ENCODE measurements at places on chromosomes 2 and 18.

DNA sequence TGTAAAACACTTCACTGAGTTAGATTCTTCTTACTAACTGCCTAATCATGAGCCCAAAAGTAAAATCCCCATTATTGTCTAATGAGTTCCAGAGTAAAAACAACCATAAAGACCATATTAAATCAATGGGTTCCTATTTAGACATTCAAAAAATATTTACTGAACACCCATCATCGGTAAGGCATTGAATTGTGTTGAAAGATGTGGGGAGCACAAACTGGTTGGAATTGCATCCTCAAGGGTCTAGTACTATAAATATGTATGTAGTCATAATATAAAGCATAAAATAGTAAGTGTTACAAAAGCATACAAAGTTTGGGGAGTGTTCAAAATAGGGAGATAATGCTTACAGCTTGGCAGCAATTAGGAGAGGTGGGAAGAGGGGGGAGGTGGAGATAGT is 3.0 kb upstream of the MARCHF4 start:
- DNase-seq = no peak

DNA sequence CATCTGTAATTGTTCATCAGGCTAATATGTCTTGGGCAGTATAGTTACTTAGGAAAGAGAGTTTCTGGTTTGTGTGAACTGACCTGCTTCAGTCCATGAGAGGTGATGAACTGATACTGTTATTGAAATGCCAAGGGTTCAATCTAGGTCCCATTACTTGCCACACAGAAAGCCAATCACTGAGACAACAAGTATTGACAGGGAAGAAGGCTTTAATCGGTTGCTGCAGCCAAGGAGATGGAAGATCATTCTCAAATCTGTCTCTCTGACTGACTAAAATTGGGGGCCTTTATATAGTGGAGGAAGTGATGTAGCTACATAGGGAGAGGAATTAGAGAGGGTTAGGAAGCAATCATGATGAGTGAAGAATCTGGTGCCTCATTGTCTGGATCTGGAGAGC is 19.9 kb upstream of the FAM98A start:
- DNase-seq = no peak

DNA sequence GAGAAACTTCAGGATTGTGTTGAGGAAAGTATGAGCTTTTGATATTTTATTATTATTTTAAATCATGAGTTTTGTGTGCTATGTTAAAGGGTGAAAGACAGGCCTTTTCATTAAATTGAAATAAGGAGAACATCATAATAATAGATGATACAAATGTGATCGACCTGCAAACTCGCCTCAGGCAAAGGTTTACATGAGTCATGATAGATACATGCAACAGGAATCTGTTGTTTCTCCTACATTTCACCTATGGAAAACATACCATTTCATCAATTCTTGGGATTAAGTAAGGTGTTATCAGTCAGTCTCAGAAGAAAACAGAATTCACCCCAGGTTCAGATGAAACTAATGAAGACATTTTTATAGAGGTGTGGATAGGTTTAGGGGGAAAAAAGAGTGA is 1992.5 kb upstream of the PIK3C3 start:
- DNase-seq = no peak

DNA sequence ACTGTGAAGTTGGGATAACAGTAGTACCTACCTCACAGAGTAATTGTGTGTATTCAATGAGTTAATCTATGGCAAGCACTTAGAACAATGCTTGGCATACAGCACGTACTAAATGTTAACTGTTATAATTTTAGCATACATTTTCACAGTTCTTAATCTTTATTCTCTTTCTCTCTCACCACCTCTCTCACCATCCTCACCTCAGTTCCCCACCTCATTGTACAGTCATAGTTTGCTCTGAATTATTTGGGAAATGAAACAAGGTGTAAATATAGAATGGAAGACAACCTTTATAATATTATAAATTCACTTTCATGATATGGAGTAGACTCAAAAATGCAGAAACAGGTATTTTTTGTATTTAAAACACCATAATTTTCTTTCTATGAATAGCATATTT is 40.0 kb upstream of the DNAH7 start:
- DNase-seq = no peak

All from CD4-positive, alpha-beta T cell treated with Interleukin-15 for 1 hour (primary cell).